ENCODE measurements at places on chromosomes 5 and 9. TPM values are rescaled to one million over a fixed set of nuclear protein-coding genes. Genes with fewer than 3 reads are reported as not detected.

- no peak for DNase-seq
These were observed 56.5 kb upstream of the RICTOR start for GRCh38 chr5:39130716-39131115.

DNA sequence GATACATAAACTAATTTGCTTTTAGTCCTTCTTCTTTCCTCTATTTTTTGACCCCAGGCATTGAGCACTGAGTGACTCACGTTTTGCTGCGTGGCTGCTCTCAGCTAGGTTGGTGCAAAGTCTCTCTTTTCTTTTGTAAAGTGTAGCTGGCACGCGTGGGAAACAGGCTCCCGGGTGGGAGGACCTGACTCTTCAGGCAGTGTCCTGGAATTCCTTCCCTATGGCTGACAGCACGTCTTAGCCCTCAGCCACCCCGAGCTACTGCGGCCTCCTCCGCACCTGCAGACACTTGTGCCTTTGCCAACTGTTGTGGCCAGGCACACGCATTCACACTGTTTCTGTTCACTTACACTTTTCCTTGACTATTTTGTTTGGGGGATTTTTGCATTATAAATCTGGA, 877 bp upstream of the SCGB3A1 start:
- DNase-seq, result peak; percentile 37

- peak; percentile 88 for DNase-seq
These were observed 64.0 kb upstream of the FYB1 start for GRCh38 chr5:39283231-39283818.

ROR2 gene
- 13.8 TPM for total RNA-seq

DNA sequence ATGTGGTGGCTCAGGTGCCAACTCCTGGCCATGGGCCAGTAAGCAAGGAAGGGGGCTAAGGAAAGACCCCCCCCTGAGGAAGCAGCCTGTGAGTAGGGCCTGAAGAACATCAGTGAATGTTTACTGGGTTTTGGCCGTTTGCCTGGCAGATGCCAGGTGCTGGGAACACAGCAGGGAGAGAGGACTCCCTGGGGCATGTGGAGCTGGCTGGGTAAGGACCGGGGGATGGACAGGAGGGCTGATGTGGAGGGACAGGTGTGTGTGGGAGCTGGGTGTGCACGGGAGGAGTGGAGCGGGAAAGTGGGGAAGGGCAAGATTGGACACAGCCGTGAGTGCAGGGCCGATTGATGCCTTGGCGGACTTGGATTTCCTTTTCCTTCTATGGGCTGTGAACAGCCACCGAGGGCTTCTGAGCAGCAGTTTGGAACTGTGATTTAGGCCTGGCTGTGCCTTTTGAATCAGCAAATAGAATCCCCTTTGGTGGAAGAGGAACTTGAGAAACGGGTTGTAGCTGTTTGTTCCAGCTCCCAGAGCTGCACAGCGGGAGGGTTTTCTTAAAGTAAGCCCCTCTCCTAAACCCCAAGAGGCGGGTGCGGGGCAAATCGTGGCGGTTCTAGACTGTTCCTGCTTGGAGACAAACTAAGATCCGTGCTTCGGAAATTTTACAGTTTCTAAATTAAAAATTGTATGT, 3.1 kb downstream of the HMCN2 start:
- no peak for DNase-seq

LCN1 gene
- not detected for total RNA-seq

Measured in osteoblast (primary cell).